NCI-H2107 (cell line): ENCODE measurements at places on chromosomes 5 and 9.

- DNase-seq = no peak
Observed at GRCh38 chr5:149849966-149850910, 94.4 kb downstream of the PDE6A start.

DNA sequence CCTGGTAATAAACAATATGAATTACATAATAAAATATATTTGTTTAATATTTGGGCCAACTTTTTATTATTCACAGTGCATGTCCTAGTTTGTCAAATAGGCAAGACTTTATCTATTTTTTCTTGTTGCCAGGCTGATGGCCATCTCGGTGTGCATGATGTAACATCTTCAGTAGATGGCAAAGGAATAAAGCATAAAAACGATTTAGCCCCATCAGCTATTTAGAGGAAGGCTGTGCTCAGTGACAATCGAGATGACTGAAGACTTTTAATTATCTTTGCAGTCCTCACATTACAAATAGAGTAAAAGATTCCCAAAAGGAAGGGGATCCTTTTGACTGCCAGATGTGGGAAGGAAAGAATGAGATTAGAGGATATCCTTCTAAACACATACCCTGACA lies 358.5 kb downstream of the PTPRD start:
- DNase-seq = no peak

DNA sequence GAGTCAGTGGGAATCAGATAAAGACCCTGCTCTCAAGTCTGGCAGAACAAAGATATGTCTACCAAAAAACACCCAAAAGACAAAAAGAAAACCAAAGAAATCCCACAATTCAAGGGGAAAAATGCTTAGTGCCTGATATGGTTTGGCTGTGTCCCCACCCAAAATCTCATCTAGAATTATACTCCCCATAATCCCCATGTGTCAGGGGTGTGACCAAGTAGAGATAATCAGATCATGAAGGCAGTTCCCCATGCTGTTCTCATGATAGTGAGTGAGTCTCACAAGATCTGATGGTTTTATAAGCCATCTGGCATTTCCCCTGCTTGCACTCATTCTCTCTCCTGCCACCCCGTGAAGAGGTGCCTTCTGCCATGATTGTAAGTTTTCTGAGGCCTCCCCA lies 13.4 kb downstream of the FBXO10 start:
- DNase-seq = no peak

- no peak for DNase-seq
Observed at GRCh38 chr9:6219981-6220380, 4.4 kb downstream of the IL33 start.

- DNase-seq = no peak
Observed at GRCh38 chr5:179536676-179537075, 13.7 kb upstream of the RUFY1 start.

DNA sequence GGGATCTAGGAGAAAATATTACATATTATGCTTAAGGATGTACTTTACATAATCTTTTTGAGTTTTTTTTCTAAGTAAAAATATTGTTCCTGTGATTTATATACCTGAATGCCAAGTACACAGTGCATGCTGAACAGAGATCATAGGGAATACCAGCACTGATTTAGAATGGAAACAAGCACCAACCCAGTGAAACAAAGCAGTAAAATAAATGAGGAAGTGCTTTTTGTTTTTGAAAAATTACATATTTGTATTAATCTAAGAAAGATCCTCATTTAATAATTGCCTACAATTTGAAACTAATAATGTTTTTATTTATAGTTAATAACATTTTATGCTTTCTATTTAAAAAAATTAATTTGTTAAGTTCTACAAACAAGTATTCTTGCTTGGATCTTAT lies 18.0 kb downstream of the GARNL3 start:
- DNase-seq = no peak

GRCh38 chr5:151406322-151406947 lies 41.0 kb upstream of the SLC36A1 start:
- DNase-seq = no peak

GRCh38 chr9:19281801-19282200 lies 51.3 kb downstream of the DENND4C start:
- DNase-seq = no peak

DNA sequence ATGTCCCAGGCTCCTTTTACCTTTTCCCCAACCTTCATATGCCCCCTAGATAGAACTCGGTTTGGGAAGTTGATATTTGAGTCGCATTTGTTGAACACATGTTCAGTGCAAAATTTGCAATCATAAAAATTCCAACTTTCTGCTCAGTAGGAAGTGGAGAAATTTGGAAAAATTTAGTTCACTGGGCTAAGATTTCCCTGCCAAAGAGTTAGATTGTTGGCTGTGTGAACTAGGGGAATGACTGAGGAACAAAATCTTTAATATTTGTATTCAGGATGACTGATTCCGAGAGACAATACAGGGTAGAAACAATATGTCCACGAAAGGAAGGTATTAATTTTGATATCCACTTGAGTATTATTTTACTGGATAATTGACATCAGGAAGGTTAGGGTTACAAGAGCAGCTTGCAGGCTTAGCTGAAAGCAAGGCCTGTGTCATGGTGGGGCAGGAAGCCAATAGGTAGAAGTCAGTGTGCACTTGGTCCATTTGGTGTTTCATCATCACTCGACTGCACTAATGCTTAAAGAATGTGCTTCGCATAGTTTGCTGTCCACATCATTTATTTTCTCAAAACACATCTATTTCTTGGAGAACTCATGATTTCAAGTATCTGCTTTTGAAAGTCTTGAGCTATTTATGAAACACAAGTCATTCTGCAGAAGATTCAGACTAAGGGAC lies 59.4 kb upstream of the GNA14 start:
- no peak for DNase-seq

GRCh38 chr5:131622633-131623032 lies 12.4 kb downstream of the RAPGEF6 start:
- DNase-seq = no peak

GRCh38 chr9:36214571-36214970 lies 23.9 kb downstream of the CLTA start:
- DNase-seq = no peak

DNA sequence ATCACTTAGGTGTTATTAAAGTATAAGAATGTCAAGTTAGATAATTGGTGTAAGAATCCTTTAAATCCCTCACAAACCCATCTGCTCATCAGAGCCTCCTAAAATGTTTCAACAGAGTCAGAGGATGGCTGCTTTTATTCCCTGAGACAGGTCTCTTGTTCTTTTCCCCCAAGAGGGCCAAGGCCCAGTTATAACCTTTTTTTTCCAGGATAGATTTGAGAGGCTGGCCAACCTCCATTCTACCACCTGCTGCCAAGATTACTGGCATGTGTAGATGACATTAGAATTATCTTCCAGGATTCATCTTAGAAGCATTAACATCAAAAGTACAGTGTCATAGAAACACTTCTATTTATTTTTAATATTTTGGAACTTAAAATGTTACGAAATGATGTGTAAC lies 305.1 kb downstream of the TRPM3 start:
- DNase-seq = no peak

GRCh38 chr9:136235171-136235570 lies 10.4 kb downstream of the QSOX2 start:
- DNase-seq = no peak

DNA sequence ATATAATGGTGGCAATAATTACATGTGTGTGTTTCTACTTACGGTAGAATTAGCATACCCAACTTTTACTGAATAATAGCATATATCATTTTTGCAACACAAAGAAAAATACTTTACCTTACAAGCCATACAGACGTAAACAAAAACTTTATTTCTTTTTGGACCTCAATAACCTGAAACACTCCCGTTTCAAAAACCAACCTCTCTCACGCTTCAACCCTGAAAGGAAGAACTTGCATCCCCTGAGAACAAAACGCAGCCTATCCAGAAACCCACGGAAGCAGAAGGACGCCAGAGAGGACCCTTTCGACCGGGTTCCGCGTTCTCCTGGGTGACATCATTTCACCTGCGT lies at the start of gene RNF38:
Gene RNF38 (minus strand): TSS at position 290 of the 352 bp plus-strand sequence. CDS start 161 bp downstream, at position 129.
- DNase-seq = no peak
